ENCODE measurements at places on chromosomes 11 and 22.

DNA sequence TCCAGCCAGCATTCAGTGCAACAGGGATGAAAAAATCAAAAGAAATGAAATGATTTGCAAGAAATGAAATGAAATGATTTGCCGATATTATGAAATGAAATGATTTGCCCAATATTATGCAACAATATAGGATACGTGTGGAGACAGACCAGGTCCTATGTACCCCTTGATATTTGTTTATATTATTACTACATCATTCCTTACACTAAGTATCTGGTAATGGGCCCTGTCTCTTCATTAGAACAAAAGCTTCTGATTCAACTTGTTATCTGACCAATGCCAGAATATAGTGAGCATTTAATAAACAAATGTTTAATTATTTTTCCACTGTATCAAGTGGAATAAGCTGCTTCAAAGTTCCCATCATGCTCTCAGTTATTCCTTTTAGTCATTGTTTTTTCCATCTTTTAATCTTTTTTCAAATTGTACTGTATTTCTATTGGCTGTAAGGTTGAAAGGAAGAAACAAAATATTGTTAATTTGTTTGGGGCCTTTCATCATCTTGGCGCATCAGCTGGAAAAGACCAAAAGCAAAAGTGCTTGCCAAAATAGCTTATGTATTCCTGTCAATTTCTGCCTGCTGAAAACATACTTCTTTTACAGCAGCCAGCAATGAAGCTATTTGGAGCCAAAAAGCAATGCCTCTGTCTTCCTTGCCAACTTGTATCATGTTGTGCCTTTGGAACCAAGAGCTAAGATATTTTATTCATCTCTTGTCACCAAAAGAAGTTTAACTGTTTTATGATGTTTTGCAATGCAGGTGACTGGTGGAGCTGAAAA, 2314.9 kb downstream of the LRRC4C start:
- no peak for DNase-seq

DNA sequence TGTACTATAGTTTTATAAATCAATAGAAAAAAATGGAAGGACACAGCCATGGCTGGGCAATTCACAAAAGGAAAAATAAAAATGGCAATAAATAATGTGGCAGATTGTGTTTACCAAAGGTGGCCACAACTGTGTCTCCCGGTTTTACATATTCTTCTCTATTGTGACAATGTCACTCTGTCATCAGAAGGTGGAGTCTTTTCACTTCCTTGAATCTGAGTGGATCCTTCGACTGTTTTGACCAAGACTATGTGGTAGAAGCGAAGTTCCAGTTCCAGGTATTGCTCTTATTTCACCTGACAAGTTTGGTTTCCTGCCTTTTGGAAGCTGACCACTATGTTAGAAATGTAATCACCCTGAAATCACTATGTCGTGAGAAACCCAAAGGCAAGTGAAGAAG, 31.0 kb upstream of the HSD17B12 start:
- DNase-seq = no peak

GRCh38 chr22:24592058-24592850, 619 bp downstream of the LRRC75B start:
- no peak for DNase-seq

DNA sequence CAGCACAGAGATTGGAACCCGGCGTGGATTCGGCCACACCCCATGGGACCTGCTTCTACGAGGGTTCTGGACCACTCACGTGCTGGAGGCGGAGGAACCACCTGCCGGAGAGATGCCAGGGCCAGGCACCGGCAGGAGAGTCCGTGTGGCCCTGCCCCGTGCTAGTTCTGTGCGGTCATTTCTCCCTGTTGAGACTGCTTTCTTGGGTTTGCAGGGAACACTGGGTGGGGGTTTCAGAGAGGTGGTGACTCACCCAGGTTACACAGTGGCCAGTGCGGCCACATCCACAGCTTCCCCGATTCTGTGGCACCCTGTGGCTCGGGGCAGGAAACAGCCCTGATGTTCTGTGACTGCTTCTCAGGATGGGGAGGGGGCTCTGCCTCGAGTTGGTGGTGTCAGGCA, 3.6 kb upstream of the PHLDA2 start:
- DNase-seq = peak; percentile 78

DNA sequence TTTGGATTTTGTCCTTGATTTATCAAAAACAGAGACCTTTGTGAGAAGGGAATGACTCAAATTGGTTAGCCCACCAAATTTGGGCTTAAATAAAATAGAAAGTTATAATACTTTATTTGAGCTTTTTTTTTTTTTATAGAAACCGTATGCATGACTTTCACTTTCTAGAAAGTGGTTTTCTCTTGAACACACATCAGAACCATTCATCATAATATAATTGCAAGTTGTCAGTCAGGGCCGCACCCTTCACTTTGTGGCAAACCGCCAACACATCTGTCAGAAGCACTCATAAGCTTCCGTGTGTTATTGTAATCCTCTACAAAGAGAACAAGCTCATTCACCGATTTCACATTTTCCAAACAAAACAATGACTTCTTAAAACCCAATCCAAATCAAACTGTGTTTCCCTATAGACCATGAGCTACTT, 76.1 kb downstream of the SOX6 start:
- no peak for DNase-seq

DNA sequence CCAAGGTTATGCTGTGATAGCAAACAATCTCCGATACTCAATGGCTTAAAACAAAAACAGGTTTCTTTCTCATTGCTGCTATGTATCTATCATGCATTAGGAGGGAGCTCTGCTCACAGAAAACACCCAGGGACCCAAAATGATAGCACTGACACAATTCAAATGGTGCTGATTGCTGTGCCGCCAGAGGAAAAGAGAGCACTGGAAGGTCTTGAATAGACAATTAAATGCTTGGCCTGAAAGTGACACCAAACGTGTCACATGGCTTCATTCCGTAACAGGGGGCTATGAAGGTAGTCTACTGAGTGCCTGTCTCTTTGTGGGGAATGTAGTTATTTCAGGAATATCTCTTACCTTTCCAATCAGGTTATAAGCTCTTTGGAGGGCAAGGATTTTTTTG, 94.2 kb downstream of the FAR1 start:
- no peak for DNase-seq

DNA sequence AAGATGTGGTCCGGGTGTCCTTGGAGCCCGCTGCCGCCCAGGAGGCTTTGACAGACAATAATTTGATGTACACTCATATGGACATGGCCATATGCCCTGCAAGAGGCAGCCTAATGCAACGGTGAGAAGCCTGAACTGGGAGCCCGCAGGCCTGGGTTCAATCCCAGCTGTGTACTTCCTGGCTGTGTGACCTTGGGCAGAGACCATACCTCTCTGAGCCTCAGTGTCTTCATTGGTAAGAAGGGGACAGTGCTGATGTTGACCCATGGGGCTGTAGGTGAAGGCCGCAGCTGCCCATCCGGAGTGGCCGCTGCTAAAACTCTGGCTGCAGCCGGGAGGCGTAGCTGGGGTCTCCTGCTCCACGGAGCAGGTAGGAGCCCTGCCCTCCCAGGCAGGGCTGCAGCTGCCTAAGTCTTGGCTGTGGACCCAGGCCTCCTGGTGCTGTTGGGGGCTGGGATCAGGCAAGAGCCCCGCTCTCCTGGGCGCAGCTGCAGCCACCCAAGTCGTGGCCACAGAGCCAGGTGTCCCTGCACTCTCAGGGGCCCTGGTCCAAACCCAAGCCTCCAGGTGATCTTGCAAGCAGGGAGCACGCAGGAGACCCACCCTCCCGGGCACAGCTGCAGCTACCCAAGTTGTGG, 8.9 kb downstream of the IL2RB start:
- no peak for DNase-seq

DNA sequence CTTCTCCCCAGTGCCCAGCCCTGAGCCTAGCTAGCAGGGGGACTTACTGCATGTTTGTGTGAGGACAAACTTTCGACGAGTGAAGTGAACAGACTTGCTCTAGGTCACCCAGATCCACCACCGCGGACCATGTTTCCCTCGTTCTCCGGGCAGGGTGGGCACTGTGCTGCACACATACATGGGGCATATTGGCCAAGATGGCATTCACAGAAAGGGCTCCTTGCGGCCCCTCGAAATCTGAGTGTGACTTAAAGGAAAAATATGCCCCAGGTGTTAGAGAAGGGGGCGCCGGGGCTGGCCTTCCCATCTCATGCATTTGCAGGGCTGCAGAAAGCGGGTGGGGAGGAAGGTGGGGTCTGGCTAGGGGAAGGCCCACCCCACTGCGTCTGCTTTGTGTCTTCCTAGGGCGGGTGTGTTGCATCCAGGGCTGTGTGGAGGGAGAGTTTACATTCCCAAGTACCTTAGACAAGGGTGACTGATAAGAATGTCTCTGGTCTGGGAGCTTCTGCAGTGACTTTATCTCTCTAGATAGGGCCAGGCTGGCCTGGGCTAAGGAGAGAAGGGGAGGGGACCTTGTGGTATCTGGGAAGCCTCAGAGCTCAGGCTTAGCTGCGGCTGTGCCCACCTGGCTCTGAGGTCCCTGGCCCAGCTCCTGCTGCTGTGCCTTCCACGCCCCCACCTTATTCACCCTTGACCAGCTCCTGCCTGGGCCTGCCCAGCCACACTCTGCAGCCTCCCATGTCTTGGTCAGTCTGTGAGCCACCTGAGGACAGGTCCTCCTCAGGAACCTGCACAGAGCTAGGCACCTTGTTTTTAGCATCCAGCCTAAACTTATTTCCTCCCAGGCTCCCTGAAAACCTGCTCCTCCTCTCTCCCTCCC, 45.8 kb downstream of the LRRC32 start:
- no peak for DNase-seq

GRCh38 chr22:30104501-30105156, 24.4 kb downstream of the HORMAD2 start:
- DNase-seq = no peak

GRCh38 chr11:70212227-70212811, 9.2 kb downstream of the FADD start:
- no peak for DNase-seq

- no peak for DNase-seq
Observed at GRCh38 chr11:104973616-104974015, 5.2 kb upstream of the CASP4 start.

- DNase-seq = no peak
Observed at GRCh38 chr11:61778920-61779650, 13.3 kb downstream of the TMEM258 start.

GRCh38 chr11:77200351-77201268, 72.6 kb downstream of the MYO7A start:
- DNase-seq = no peak

- DNase-seq = peak; percentile 39
Observed at GRCh38 chr11:103682318-103683184, 353.9 kb upstream of the DDI1 start.

DNA sequence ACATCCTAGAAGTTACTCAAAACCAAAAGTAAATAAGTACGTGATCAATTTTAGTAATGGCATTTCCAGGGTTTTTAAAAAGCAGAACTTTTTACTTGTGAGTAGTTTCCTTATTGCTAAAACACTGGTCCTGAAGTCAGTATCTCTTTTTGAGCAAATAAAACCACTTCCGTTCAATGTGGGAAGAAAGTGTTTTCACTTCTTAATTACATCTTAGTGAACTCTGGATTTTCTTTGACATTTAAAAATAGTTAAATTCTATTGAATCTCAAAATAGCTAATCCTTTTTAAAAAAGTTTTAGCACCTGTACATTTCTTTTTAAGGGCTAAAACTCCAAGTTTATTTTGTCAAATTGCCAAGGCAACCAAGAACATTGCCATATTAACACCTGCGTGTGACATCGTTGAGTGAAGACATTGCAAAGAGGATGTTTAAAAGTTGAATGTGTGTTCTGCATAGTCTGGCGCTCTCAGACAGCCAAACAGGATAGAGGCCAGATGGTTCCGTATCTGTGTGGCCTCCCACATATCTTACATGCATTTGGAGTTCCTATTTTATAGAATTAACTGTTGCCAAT, 17.2 kb upstream of the OR5B21 start:
- DNase-seq = no peak

- no peak for DNase-seq
Observed at GRCh38 chr11:2191883-2192282, 20.3 kb upstream of the TH start.

GRCh38 chr11:128213461-128213860, 373.9 kb downstream of the ETS1 start:
- DNase-seq = no peak

GRCh38 chr11:57069942-57070341, 81.2 kb downstream of the OR5AK2 start:
- DNase-seq = no peak

DNA sequence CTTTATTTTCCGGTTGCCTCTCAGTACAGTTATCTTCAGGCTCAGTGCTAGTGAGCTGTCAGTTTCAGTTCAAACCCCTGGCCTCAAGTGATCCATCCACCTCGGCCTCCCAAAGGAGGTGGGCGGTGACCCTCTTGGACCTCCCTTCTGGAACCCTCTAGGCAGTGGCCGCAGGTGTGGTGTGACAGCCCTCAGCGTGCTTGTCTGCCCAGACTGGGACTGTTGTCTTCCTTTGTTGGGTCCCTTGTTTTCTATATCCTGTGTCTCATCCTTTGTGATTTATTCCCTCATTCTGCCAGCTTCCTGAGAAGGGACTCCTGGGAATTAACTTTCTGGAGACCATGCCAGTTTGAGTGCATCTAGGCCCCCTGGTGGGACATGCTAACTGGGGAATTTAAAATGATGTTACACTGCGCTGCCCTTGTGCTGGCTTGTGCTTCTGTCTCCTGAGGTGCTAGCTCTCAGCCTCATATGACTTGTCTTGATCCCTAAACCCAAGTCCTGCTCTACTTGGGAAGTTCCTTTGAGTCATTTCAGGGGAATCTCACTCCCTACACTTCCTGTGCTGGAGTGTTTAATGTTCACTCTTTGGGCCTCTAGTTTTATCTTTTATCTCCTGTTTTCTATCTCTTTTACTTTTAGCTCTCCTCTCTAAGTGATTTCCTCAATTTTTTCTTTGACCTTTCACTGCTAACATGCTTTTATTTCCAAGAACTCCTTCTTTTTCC, 19.4 kb downstream of the MED15 start:
- peak; percentile 89 for DNase-seq

DNA sequence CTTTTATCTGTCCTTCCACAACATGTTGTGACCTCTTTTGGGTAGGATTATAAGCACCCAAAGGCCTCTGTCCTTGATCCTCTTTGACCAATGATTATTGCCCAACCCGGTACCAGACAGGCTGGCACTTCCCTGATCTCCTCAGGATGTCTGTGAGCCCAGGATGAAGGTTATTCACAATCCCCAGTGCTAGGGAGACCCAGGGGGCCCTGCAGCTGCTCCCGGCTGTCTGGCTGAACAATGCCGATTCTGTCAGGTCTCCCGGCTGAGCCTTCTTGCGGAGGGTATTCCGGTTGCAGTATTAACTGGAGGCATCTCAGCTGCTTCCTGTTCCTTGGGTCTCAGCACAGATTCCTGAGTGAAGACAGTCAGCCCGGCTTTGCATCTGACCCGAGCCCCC, 71.2 kb upstream of the CDON start:
- DNase-seq = no peak

- no peak for DNase-seq
Observed at GRCh38 chr22:26485806-26486390, 2.2 kb downstream of the SRRD start.

DNA sequence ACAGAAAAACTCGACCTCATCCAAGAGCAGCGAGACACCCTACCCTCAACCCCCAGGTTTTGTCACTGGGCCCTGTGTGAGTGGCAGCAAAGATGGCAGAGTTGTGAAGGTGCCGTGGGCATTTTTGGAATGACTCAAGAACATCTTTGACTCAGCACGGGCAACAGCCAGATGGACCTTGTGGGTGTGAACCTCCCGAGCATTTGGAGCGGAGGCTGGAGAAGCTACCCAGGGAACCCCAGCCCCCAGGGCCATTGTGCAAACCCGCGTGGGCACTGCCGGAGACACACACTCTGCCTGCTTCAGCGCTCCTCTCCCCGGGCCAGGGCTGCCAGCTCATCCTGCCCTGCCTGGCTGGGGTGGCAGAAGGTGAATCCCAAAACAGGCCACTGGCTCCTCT, 66.1 kb downstream of the PANX1 start:
- no peak for DNase-seq

All from RCC 7860 (cell line).